Stomach (tissue), 19 donors: ENCODE measurements at places on chromosomes 11 and 22.
A peak's percentile ranks its signal among the peaks of the same experiment; 100 is the strongest.

- no peak for DNase-seq
These were observed 86.9 kb upstream of the IGLL5 start for GRCh38 chr22:22800716-22801115.

DNA sequence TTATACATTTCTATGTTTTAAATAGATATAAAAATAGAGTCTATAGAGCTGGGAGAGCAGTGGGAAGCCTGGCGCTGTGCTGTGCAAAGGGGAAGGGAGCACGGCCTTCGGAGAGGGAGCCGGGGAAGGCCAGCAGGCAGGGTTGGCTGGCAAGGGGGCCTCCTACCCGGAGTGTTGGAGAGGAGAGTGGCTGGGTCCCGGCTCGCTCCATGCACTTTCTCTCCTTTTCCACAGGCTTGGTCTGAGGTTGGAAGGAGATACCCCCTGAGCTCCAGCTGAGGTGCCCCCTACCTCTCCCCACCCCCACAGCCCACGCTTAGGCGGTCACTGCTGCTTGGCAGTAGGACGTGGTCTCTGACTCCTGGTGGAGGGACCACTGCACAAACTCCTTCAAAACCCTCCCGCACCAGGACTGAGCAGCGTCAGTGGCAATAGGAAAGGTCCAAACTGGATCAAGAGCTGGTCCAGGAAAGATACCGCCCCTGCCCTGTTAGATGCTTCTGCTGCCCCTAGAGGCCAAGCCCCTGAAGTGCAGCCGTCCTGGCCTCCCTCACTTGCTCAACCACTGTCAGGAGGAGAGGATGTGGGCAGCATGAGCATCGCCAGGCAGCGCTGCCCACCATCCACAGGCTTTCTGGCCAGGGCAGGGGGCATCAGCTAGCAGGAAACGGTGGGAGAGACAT lies 52.9 kb downstream of the SYT13 start:
- DNase-seq: peak; percentile 76

GRCh38 chr11:57566005-57566904 lies 1.2 kb downstream of the UBE2L6 start:
- DNase-seq: peak; percentile 81

GRCh38 chr11:69504576-69505335 lies 23.3 kb downstream of the LINC01488 start:
- DNase-seq: no peak

GRCh38 chr11:93063086-93063485 lies 93.6 kb downstream of the MTNR1B start:
- no peak for DNase-seq
